ENCODE measurements at places on chromosomes 1 and 21.

GRCh38 chr1:229714964-229715603 is 89.0 kb downstream of the URB2 start:
- no peak for DNase-seq

DNA sequence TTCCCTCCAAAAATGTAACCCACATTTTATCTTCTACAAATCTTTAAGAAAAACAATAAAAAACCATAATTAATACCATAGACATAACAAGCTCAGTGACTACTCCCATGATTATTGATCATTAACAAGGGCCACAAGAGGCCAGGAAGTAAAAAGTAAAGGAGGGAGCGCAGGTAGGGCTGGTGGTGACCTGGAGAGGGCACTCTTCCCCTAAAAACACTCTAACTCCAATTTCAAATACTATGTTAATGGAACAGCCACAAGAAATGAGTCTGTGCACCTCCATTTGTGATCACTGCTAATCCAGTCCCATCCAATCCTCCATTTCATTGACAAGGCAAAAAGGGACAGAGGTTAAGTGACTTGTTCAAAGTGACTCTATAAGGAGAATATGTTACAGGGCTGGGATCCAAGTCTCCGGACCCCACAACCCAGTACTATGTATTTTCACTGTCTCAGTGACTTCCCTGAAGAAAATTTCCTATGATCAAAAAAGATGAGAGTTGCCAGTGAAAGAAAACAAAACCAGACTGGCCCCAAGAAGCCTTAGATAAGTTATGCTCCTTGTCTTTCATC is 41.2 kb upstream of the CFAP298 start:
- DNase-seq: no peak

GRCh38 chr1:92902406-92902744 is 58.9 kb downstream of the DIPK1A start:
- DNase-seq: no peak

GRCh38 chr21:36310016-36310415 is 10.0 kb upstream of the MORC3 start:
- DNase-seq: no peak

DNA sequence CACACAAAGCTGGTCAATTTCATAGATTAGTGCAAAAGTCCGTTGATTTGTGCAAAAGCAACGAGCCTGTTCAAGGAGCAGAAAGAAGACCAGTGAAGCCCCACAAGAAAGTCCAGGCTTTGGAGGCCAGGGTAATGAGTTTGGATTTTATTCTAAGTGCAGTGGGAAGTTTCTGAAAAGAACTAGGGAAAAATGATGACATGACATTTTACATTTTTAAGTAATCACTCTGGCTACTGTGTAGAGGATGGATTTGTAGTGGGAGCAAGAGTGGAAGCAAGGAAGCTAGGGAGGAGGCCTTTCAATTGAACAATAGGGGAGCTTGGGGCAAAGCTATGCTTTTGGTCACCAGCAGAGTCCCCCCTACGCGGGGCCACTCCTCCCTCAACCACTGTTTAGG is 186.2 kb downstream of the ZNF281 start:
- no peak for DNase-seq

- no peak for DNase-seq
Measured at GRCh38 chr1:116493484-116494352, 77.1 kb downstream of the CD58 start.

GRCh38 chr1:151061704-151062103 is 1.5 kb downstream of the MLLT11 start:
- no peak for DNase-seq

- no peak for DNase-seq
Measured at GRCh38 chr1:115630342-115630741, 11.4 kb upstream of the VANGL1 start.

DNA sequence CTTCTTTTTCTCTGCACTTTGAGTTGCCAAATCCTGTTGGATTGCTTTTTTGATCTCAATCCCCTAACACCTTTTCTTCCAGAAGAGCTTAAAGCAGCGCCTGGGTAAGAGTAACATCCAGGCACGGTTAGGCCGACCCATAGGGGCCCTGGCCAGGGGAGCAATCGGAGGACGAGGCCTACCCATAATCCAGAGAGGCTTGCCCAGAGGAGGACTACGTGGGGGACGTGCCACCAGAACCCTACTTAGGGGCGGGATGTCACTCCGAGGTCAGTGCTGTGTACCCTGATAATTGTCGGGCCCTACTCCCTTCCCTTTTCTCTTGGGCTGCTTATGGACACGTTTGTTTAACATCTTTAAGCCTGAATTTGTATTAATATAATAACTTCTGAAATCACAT is 8.3 kb downstream of the CHTOP start:
- DNase-seq: no peak

DNA sequence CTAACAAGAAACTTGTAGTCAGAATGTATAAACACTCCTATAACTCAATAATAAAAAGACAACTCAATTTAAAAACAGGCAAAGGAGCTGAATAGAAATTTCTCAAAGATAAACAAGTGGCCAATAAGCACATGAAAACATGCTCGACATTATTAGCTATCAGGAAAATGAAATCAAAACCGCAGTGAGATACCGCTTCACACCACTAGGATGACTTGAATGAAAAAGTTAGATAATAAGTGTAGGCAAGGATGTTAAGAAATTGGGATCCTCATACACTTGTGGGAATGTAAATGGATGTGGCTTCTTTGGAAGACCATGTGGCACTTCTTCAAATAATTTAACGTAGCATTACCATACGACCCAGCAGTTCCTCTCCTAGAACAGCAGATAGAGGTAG is 8.9 kb downstream of the RALGPS2 start:
- DNase-seq: no peak

DNA sequence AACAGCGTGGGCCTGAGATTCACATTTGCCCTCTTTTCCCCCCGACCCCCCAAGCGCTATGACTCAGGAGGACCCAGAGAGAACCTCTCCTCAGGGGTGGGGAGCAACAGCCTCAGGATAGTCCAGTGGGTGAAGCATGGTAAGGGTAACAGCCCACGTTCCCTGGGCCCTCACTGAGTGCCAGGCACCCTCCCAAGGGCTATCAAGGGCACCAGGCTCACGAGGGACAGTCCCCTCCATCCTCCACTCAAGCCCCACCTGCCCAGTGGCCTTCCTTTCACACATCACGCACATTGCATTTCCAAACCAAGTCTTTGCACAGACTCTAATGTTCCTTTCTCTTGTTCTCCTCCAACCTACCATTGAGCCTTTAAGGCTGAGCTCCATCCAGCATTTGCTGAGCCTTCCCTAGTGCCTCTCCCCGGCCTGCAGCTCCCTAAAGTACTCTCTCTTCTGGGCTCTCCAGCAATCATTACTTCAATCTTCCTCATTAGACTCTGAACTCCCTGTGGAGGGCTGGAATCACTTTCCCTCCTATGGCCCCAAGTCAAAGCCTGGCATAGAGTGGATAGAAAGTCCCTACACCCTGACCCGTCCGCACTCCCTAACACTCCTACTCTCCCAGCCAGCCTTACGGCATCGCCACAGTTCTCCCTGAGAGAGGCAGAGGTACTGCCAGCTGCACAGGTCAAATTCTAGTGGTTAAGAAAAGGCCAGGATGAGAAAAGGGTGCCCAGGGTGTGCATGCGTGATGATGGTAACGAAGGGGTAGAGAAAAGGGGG is 1.0 kb downstream of the AKR7A2 start:
- DNase-seq: peak; percentile 42

Data from dorsolateral prefrontal cortex (tissue), 122 donors.